ENCODE measurements at places on chromosomes 1 and 21.

DNA sequence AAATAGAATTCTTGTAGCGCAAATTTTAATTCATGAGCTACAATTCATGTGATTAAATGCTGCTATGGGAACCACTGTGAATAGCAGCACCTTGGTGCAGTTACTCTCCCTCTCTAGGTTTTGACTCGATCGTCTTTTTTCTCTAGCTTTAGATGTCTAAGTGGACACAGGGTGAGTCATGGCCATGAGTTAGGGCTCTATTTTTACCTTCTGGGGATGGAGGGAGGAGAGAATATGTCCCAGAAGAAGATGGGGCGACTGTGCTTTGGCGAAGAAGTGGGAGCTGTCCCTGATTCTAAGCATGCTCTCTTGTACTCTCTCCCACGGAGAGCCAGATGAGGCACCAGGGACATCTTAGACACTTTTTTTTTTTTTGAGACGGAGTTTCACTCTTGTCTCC lies 1.6 kb upstream of the OR2B11 start:
- DNase-seq, result no peak

DNA sequence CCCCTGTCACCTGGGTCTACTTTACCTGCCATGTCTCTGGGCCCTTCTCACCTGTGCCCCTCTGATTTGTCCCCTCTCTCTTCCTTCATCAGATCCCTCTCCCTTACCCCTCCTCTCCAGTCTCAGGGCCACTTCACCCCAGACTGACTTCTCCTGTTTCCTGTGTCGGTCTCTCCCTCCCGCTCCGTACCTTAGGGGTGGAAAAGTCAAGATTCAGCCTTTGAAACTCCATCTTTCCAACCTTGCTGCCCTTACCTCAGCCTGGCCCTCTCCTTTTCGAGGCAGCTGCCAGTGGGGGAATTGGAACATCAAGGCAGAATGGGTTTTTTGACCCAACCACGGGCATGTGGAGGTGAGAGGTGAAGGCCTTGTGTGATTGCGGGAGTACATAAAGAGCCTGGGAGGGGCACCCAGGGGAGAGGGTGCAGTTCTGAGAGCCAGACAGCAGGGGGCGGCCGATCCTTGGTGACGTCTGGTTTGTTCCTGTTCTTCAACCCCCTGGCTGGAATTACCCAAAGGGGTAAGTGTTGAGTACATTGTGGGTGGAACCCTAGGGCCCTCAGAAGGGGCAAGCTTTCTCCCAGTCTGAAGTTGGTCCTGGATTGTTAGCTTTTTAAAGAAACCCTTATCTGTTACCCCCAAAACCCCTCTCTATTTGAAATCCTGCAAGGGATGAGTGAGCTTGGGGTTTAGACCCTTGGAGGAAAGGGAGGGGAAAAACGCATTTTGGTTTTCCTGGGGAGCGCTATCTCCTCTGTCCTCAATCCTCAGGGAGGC lies 12.3 kb upstream of the DMBX1 start:
- peak; percentile 78 for DNase-seq

DNA sequence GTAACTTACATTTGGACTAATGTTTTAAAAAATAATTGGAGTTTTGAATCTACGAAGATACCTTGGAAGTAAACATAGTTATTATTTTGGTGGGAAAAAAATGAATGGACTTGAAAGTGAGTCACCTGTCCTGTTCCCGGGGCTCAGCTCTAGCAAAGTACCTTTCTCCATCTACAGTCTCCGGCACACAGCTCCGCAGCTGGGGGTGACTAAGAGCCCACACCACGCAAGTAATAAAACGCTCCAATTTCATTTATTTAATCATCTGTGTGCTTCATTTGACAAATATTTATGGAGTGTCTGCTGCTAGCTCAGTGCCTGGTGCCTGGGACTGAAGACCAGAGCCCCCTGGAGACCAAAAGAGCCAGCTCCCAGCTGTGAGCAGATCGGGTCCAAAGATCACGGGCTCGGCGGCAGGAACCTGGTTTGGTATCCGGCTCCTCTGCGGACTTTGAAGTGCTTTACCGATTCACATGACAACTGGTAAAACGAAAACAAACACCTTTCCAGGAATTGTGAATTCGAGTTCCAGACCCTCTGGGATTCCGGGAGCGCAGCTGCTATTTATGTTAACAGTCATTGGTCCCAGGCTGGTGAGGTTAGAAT lies 1.7 kb upstream of the RIPK4 start:
- DNase-seq, result peak; percentile 77

- DNase-seq, result no peak
Observed at GRCh38 chr21:41626021-41626420, 118.1 kb upstream of the TMPRSS2 start.

DNA sequence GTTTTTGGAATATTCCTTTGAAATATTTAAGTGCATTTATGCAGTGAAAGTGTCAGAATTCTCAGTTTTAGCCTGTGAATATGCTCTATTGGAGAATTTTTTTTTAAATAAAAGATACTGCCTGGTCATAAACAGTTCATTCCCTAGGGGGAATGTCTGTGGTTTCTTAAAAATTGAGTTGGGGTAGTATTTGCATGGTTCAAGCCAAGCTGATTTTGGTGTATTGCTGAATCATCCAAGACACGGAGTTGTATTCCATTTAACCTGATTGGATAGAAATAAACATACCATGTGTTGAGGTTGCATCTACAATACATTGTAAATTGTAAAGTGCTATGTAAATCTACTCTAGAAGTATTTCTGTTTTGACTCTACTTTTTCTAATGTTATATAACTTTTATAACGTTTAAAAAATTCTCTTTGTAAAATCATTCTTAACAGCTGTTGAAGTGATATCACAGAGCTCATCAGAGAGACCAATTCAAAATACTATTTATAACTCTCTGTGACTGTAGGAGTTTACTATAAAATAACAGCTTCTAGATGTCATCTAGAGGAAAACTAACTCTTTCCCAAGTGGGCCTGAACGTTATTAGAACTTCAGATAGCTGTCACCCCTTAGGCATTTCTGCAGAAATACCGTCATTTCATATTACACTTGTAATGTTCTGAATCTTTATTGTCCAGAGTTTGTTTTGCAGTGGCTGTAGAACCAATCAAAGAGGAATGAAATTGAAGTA lies 199.1 kb downstream of the USP25 start:
- no peak for DNase-seq

DNA sequence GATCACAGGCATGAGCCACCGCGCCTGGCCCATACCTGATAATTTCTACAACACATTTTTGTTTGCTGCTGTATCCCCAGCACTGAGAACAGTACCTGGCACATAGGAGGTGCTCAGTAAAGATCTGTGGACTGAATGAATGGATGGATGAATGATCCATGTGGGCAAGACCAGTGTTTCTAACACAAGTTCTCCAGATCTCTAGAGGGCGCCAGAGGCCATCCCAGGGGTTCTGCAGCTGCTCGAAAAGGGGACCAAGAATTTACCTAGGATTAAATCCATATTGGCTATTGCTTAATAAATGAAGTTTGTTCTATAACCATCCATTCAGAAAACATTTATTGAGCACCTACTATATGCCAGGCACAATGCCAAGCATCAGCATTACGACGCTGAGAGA lies 167.7 kb downstream of the ACTL8 start:
- DNase-seq, result peak; percentile 28

- no peak for DNase-seq
Observed at GRCh38 chr1:244451539-244451950, at the start of gene ADSS2. ADSS2 (minus strand) TSS chr1:244451909; CDS start chr1:244451817, 92 bp downstream.

DNA sequence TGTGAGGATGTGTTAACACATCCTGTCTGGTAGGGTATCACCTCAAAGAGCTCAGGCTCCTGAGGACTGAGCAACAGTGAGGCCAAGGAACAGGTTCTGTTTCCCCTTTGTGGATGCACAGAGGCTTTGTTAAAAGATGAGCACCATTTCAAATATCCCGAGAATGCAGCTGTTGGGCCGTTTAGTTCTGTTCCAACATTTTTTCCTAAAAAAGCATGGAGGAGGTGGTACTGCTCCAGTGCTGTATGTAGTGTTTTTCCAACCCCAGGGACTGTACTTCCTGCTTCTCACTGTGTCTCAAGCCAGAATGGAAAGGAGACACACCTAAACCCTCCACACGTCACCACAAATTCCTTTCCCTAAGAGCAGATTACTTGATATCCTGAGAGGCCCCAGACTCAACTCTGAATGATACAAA lies 53.8 kb upstream of the BCL10 start:
- no peak for DNase-seq

GRCh38 chr1:171210355-171210754 lies 25.3 kb downstream of the FMO2 start:
- no peak for DNase-seq

DNA sequence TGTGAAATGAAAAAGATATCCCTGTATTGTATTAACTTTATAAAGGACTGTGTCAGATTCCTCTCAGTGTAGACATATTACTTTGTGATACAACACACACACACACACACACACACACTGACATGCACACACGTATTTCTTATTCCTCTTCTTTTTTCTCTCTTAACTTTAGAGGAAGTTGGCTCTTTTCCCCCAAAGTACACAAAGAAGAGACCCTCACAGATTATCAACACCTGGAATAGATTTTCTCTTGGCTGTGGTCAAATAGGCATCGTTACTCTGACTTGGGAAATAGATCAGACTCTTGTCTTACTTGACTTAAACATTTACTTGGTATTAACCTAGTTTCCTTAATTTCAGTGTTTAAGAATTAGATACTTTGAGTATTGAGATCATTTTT lies 792.8 kb downstream of the ADGRL2 start:
- no peak for DNase-seq

- peak; percentile 98 for DNase-seq
Observed at GRCh38 chr1:155227261-155228095, 19.0 kb downstream of the MTX1 start.

GRCh38 chr1:41485605-41486004 lies 1.1 kb upstream of the EDN2 start:
- no peak for DNase-seq

DNA sequence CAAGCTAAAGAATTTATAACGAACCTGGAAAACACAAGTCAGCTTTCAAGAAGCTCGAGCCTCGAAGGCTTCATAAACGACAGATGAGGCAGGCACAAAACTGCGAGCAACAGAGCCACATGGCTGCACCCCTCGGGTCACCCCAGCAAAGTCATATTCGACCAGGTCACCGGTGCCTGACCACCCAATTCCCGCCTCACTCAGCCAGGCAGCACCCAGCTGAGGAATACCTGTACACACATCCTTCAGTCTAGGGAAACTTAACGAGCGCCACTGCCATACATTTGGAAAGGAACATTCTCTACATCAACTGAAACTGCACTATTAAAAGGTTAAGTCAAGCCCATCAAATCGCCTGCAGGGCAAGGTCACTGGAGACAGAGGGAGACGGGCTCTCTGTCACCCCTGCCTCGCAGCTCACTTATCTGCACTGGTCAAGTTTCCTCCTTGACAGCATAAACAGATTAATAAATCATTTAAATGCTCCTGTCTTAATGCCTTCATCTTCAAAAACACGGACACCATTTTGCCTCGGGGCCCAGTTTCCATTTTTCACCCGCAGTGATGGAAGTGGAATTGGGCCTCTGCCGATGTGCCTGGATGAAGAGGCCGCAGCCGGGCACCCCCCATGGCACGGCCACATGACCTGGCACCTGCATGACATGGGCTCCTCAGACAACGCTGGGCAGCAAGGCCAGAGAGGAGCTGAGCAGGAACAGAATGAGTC lies 20.6 kb downstream of the NPHP4 start:
- DNase-seq, result no peak

DNA sequence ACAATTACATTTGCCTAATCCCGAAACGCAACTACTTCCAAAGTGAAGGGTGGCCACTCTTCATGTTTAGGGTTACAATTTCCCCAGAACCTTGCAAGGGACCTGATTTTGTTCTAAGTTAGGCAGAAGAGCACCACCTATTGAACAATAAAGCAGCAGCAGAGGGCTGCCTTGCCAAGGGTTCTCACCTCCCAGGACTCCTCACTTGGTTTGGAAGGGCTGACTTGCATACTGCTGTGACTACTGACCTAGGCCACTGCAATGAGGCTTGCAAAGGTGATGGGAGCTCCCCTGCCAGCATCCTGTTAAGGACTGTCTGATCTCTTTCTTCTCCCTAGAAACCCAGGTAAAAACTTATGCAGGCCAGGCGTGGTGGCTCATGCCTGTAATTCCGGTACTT lies 14.2 kb downstream of the MTOR start:
- no peak for DNase-seq

DNA sequence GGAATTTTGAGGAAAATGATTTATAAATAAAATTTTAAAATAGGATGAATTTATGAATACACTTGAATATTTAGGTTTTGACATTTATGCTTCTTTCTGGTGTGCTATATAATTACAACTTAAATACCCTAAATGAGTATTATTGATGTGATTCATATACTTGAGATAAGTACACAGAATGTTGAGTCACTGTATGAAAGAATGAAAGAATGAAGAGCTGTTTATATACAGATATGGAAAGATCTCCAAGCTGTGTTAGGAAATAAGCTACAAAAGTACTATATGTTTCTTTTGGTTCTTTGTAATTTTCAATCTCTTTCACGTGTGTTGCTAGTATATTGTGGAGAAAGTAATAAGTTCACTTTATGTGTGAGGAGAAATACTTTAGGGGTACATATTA lies 147.2 kb downstream of the RASAL2 start:
- no peak for DNase-seq

DNA sequence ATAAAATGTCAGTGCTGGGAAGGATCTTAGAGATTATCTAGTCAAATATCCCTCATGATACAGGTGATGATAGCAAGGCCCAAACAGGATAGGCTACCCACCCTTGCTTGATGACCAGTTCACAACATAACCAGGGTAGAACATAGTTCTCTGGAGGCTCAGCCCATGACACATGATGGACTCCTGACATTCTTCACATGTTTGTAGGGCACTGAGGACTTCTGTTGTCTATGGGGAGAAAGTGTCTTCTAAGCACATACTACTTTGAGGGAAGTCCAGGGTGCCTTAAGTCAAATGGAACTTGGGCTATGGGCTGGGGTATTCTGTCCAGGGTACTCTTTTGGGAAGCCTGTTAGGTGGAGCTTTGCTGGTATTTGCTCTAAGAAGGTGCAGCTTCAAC lies 148.9 kb downstream of the GLUL start:
- no peak for DNase-seq

- DNase-seq, result no peak
Observed at GRCh38 chr21:37580666-37581065, 214.1 kb downstream of the DYRK1A start.

DNA sequence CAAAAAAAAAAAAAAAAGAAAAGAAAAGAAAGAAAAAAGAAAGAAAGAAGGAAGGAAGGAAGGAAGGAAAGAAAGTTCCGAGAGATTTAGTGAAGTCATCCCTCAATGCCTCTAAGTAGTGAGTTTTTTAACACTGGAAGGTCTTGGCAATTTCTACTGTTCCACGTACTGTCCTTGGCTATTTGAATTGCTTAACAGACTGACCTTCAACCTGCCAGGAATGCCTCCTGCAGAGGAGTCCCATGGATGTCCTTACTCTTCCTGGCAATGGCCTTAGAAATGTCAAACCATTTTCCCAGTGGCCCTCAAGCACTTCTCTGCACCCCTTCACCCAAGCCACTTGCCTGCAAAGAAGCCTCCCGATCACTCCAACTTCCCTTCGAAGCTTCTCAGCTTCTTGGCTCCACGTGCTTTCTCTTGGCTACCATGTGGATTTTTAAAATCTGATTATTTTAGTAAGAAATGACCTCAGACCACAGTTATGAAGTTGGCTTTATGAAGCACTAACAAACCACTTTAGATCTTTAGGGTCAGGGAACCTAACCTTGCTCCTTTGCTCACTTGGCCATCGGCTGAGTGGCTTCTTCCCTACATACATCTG lies 43.7 kb upstream of the ABCG1 start:
- no peak for DNase-seq

GRCh38 chr1:182270731-182271130 lies 120.9 kb downstream of the GLUL start:
- no peak for DNase-seq

GRCh38 chr1:30064547-30064946 lies 658.8 kb downstream of the MATN1 start:
- DNase-seq, result no peak
